ENCODE measurements at places on chromosomes 5 and 9.

GRCh38 chr5:138138949-138139780 lies at the start of gene NME5:
TSS of gene NME5 (minus strand) at chr5:138139428. CDS start at chr5:138138780, 648 bp downstream.
- DNase-seq, result peak; percentile 20

DNA sequence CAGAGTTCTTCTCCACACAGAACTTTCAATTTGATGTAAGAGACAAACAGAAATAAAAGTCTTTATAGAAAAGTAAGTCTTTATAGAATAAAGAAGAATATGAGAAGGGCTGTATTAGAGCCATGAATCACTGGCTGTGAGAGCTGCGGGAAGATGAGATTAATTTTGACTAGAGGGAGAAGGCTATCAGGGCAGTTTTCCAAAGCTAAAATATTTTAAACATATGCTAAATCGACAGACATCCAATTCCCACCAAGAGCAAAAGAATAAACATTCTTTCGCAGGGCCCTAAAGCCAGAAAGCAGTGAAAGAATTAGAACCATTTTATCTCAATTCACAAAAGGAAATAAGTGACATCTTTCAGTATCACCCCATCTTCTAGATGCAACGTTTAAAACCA lies 208.3 kb upstream of the MAP3K1 start:
- no peak for DNase-seq

- no peak for DNase-seq
Measured at GRCh38 chr5:176817841-176818377, 7.5 kb downstream of the UNC5A start.

DNA sequence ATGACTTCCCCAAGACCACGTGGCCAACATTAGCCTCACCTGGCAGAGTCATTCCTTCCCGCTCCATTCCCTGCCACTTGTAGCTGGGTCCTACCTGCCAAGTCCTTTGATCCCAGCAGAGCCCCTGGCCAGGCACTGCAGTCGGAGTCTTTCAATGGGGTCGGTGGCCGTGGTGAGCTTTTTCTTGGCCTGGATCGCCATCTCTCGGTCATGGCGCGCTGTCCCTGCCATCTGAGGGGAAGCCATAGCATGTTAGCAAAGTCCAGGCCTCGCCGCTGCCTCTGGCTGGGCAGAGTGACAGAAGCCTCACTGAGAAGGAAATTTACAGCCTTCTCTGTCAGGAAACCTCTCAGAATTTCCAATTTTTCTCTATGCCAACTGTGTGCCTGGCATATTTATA lies 17.5 kb downstream of the CAPSL start:
- DNase-seq, result no peak

- DNase-seq, result no peak
Measured at GRCh38 chr9:68904454-68904853, 109.5 kb downstream of the PRKACG start.

GRCh38 chr9:35085078-35085477 lies 5.3 kb upstream of the FANCG start:
- no peak for DNase-seq

GRCh38 chr5:18003784-18004183 lies 369.5 kb downstream of the TAF11L14 start:
- DNase-seq, result no peak
